A673 (cell line): ENCODE measurements at places on chromosomes 1 and 21. TPM values are rescaled to one million over a fixed set of nuclear protein-coding genes. Genes with fewer than 3 reads are reported as not detected.

Gene ZSWIM5
- total RNA-seq, result 0.46 and 0.67 TPM in 2 replicates

Gene PDZK1IP1
- not detected in 2 replicates for total RNA-seq

Gene TMOD4
- 1.4 and 2.8 TPM in 2 replicates for total RNA-seq

Gene SHE
- total RNA-seq, result 0.04 TPM in 1 of 2 replicates, not detected in the other
